ENCODE measurements at places on chromosomes 5 and 9.

DNA sequence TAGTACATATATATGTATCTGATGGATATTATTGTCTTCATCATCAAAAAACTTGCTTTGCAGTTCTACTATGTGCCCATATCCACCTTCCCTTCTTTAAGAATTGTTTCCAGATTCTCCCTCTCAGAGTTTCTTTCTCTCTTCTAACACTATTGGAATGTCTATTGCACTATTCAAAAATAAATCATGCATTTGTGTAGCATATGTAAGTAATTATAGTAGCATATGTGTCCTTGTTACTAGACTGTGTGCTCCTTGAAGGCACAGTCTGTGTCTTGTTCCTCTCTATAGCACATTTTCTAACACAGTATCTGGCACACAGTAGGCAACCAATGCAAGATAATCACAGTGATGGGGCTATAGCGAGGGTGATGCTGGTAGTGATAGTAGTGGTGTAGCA is 43.4 kb upstream of the TRIM32 start:
- DNase-seq = no peak

GRCh38 chr9:129460323-129461261 is 160.3 kb downstream of the C9orf50 start:
- peak; percentile 97 for DNase-seq

- no peak for DNase-seq
Measured at GRCh38 chr9:121026260-121026691, 23.8 kb downstream of the C5 start.

DNA sequence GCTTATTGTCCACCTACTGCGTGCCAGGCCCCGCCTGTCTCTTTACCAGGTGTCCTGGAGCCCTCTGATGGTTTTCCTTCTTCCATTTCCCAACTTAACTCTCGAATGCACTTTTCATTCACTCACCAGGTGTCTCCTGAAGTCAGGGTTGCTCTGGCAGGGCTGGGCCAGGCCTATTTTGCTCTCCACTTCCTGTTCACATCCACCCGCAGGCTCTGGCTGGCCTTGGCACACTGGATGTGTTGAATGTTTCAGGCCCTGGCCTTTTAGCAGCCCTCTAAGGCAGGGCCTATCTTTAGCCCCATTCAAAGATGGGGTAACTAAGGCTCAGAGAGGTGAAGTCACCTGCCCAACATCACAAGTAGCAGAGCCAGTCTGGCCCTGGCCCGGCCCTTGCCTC is 16.4 kb downstream of the LRRC8A start:
- DNase-seq = no peak

DNA sequence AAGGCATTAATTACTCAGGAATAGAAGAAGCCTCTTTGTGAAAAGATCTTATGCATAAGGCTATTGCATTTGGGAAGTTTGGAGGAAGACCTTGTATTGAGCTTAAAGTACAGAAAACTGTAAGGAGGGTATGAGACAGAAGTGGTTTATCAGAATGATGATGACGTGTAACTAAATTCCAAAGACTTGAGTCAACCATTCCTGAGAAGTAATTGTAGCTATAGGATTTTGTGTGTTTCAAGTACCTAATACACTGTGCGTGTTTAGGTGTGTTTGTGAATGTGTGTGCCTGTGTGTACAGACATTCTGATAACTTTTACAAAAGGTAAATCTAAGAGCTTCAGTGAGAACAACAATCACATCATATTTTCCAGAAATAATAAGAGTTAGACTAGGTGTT is 46.5 kb upstream of the IRX2 start:
- DNase-seq = no peak

DNA sequence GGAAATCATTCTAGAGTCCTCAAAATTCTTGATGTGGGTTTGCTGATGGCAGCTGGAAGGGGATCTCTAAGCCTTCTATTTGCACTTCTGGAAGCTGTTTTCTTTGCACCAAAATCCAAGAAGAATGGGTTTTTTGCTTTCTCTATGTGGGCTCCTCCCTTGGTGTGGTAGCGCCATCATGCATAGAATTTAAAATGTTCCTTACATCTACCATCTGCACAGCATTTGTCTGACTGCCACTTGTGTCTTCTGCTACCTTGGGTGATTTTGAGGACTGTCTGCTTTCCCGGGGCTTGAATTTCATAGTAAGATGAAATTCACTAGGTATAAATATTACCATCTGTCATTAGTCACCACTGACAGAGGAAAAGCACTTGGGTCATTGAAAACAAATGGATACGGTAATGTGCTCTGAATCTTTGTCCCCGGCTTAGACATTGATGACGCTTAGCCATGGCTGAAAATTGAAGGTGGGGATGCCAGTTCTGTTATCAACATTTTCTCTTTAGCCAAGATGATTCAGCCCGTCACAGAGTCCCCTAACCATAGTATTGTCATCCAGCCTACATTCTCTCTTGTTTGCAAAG is 30.0 kb downstream of the SNX30 start:
- DNase-seq = no peak

DNA sequence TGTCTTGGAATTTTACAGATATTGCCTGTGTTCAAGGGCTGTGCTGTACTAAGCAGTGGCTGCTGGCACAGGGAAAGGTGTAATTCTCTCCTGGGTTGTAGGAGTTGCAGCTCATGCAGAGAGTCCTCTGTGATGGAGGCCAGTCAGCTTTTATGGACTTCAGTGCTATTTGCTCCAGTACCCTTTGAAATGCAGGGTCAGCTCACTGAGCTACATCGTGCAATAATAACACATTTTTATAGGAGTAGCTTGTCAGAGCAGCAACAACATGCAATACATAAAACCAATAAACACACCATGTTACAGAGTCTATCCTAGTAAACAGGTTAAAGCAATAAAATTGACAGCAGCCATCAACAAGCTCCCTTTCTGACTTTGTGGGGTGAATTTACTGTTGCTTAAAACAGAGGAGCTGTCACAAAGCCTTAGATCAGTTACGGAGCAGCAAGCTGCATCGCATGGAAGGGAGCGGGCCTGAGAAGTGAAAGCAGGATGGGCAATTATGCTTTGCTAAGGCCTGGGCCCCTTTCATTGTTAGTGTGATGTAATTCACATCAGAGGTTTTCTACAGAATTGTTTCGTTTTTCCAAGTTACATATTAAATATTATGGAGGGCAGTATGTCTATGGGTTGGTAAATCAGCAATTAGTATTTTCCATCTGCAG is 16.8 kb downstream of the CD180 start:
- no peak for DNase-seq

GRCh38 chr9:9108641-9109040 is 1309.1 kb upstream of the DMAC1 start:
- DNase-seq = no peak

- no peak for DNase-seq
Measured at GRCh38 chr5:79056847-79057246, 12.6 kb downstream of the DMGDH start.

- DNase-seq = no peak
Measured at GRCh38 chr5:29240379-29240778, 1953.1 kb upstream of the CDH6 start.

GRCh38 chr9:114000063-114000454 is 78.0 kb downstream of the AMBP start:
- DNase-seq = no peak

DNA sequence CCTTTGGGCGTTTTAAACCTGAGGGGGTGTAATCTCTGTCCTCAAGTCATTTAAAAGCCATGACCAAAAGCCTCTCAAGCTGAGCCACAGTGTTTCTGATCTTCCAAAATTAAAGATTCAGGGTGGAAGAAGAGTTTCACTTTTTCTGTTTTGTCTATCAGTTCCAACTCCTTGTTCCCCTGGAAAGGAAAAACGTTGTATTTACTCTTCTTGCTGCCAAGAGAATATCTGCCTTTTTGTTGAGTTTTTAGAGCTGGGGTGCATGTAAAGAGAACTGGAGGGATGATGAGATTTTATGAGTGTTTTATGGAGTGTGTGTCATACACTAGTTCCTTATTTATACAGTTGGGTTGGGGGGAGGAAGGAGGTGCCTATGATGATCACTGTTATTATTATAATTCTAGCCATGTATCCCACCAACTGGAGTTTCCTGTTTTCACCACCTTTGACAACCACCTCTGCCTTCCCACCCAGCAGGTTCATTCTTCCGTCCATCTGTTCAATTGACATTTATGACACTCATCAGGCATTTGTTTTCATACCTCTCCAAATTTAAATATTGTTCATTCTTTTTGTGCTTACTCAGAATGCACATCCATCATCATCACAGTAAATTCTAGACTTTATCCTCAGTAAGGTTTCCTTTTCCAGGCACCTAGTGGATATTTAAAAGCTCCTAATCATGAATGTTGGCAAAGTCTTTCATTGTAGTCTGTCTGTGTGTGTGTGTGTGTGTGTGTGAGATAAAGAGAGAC is 97.9 kb upstream of the MPDZ start:
- no peak for DNase-seq

DNA sequence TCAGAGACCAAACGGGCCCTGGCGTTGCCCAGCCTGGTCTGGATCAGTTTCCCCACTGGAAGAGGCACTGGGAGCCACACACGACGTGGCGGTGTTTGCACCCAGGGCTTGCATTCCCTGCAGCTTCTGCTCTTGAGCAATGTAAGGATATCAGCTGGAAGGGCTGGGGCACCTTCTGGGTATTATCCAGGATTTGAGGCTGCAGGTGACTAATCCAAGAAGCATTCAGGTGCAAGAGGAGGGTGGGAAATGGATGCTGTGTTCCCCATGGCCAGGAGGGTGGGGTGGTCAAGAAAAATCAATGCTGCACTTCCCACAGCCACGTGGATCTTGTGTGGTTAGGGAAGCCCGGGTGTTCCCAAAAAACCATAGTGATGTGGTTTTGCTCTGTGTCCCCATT is 430.9 kb downstream of the IRX2 start:
- DNase-seq = no peak

DNA sequence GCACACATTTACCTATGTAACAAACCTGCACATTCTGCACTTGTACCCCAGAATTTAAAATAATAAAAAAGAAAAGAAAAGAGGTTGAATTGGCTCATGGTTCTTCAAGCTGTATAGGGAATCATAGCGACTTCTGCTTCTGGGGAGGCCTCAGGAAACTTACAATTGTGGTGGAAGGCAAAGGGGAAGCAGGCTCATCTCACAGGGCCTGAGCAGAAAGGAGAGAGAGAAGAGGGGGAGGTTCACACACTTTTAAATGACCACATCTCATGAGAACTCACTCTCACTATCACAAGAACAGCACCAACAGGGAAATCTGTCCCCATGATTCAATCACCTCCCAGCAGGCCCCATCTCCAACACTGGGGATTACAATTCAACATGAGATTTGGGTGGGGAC is 214.6 kb downstream of the CDK5RAP2 start:
- DNase-seq = no peak

GRCh38 chr9:36039696-36040095 is 3.0 kb downstream of the RECK start:
- no peak for DNase-seq

DNA sequence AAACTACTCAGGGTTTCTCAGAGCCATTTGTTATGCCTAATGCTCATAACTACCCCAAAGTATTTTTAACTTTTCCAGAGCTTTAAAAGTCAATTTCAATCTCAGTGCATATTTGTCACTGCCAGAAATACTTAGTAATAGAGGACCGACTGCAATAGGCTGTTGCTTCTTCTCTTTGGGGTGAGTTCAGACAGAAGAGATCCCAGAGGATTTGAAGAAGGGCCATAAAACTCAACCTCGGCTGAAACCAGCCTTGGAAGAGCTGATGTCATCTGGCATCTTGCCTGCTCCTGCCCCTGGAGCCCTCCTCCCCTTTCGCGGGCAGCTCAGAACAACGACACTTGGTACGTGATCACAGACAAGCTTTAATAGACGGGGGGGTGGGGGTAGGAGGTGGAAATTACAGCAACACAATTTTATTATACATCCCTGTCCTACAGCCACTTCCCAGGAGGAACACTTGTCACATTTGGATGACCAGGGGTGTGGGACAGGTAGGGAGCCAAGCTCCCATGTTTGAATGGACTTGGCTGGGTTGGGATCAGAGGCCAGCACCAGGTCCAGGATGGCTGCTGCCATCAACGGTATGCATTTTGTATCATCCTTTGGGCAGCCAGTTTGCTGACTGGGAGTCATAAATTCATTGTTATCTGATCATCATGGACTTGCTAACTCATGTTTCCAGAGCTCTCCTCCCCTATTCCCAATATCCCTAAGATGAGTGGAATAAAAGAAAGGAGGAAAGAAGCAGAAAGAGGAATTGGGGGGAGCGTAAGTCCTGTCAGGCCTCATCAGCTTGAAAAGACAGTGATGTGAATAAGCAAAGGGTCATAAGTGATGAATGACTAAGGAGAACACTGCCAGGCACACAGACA is 186.6 kb upstream of the PANK3 start:
- DNase-seq = peak; percentile 72

DNA sequence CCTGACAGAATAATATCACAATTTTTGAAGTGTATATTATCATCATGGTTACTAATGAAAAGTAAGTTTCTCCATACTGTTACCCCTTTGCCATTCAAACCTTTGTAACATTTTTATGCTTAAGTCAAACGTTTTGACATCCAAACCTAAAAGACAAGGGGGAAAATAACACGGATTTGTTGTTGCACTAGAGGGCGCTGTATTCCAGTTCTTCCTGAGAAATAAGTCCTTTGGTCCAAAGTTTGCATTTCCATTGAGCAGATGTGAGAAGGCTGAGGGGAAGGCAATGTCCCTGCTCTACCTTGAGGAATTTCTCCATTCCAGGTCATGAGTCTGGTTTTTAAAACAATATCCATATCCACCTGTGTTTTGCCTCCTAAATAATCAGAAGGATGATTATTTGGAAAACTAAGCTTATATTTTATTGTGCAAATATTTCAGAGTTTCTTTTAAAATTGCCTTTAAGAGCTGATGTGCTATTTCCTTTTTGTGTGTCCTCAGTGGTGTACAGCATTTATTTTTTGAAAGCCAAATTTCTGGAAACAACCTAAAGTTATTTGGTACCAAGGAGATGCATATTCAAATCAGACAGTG is 9.7 kb downstream of the LECT2 start:
- DNase-seq = peak; percentile 40

DNA sequence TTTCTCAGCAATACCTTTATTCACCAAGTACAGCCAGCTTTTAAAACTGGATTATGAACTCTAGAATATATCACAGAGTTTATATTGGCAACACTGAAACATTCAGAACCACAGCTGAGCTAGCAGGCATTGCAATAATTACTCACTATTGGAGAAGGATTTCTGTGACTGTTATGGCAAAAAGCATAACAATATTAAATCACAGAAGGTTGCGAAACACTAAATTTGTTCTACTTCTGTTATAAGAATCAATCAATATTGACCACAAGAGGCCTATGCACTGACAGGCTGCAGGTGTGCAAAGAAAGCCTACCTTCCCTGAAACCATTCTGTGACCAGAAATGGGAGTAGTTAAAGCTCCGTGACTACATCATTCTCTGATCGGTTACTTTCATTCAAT is 59.2 kb downstream of the AP3B1 start:
- DNase-seq = no peak

DNA sequence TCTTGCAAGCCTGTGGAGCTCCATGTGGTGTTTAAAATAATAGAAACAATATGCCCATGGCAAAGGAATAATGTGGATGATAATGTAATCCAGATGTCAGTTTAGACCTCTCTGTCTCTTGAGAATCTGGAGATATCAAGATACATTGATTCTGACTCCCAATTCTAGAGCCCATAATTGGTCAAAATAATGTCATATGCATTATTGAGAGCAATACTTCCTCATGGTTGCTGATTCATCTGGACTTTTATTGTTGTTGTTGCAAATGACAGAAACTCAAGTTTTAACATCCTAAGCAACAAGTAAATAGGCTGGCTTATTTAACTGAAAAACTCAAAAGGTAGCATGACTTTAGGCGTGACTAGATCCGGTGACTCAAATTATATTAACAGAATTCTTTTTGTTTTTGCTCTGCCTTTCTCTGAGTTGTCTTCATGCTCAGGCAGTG is 152.1 kb downstream of the PCSK1 start:
- no peak for DNase-seq

GRCh38 chr9:15160673-15161072 is 146.3 kb downstream of the TTC39B start:
- DNase-seq = peak; percentile 45
